ENCODE measurements at places on chromosomes 2 and 18. TPM values are rescaled to one million over a fixed set of nuclear protein-coding genes. Genes with fewer than 3 reads are reported as not detected.

The GPBAR1 gene
- total RNA-seq = 1.1 TPM

The FAM117B gene
- 20.1 TPM for total RNA-seq

GRCh38 chr2:158045362-158045761 lies 56.3 kb upstream of the UPP2 start:
- DNase-seq = peak; percentile 41

GRCh38 chr2:74439803-74440377 lies 1.8 kb downstream of the RTKN start:
- DNase-seq = peak; percentile 63

The CCNYL1 gene
- total RNA-seq = 33.1 TPM

The CYP27A1 gene
- 21.7 TPM for total RNA-seq

The ALK gene
- not detected for total RNA-seq

- no peak for DNase-seq
Measured at GRCh38 chr2:38711558-38711957, 39.6 kb downstream of the SRSF7 start.

The FAM136A gene
- total RNA-seq = 44.0 TPM

DNA sequence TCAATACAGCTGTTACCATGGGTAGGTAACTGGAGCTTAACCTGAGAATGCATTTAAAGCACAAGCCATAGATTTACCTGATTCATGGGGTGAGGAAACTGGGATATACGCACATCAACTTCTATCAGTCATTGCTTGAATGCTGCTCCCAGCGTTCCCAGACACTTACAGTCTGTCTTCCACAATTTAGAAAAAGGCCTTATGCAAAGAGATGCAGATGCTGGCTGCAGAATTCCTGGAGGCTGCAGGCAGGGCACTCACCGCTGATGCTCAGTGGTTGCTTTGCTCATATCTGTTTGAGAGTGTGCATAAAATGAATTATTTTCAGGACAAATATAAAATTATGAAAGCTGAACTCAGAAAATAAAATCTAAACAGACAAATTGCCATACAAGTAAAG lies 950.7 kb upstream of the PIK3C3 start:
- no peak for DNase-seq

DNA sequence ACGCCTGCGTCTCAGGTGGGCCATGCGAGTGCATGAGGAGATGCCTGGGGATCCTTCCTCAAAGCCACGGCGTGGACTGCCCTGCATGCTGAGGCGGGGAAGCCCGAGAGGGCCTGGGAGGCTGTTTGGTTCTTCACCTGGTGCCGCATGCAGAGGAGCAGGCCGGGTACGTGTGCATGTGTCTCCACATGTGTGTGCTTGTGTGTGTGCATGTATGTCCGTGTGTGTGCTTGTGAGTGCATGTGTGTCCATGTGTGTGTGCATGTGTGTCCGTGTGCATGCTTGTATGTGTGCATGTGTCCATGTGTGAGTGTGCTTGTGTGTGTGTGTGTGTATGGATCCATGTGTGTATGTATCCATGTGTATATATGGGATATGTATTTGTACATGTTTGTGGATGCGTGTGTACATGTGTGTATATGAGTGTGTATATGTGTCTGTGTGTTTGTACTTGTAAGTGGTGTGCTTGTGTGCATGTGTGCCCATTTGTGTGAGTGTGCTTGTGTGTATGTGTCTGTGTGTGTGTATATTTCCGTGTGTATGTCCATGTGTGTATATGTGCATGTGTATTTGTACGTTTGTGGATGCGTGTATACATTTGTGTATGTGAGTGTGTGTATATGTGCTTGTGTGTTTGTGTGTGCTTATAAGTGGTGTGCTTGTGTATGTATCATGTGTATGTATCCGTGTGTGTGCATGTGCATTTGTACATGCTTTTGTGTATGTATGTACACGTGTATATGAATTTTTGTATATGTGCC lies 79.0 kb downstream of the PTGR3 start:
- peak; percentile 14 for DNase-seq

Measured in colonic mucosa (tissue), 4 donors.